Stimulated activated CD8-positive, alpha-beta memory T cell treated with anti-CD3 and anti-CD28 coated beads, Interleukin-15, amount 100 ng/mL, for 24 hours (primary cell): ENCODE measurements at places on chromosomes 6 and 20.

- no peak for DNase-seq
Observed at GRCh38 chr6:13754644-13755043, 43.0 kb upstream of the RANBP9 start.

DNA sequence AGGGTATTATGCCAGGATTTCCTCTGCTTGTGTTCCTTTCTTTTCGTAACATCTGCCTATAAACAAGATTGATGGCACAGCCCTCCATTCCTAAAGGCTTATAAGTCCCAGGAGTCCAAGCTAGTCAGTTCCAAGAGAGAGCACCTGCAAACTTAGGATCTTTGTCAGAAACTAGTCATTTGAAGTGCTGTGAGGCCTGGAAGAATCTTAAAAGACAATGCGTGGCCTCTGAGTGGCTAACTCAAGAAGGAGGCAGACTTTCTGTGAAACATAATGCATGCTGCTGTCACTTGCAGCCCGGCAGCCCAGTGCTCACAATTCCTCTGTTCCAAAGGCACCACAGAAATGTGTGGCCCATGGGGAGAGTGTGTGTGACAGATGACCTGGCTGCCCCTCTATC, 135.0 kb upstream of the SUPT3H start:
- no peak for DNase-seq

GRCh38 chr20:19725814-19726525, 32.1 kb upstream of the RIN2 start:
- no peak for DNase-seq

DNA sequence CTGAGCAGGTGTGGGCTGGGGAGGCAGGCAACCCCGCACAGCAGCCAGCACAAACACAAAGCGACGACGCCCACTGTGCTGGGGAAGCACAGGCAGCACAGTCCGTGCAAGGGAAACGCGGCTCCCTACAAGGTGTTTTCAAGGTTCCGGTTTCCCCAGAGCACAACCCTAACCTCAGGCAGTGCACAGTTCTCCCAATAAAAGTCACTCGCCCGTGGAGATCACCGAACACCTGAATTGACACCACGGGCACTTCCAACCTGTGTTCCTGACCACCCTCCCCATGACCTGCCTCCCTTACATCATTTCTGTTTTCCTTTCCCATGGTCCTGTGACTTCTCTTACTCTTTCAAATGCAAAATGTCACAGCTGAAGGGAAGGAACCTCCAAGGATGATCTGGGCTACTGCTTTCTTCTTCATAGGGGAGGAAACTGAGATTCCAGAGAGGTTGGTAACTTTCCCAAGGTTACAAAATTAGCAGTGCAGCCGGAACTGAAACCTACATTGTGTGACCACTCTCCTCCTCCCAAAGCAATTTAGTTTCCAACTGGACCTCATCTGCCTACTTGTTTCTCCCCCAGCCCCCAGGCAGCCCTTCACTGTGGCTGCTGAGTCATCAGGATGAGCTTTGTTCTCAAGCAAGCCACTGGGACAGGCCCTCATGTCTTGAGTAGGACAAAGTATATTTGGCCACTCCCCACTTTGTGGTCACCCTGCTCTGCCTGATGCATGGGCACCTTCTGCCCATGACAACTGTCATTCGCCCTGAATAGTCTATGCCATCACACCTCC, 125.3 kb downstream of the ATXN1 start:
- DNase-seq: no peak

GRCh38 chr6:72218125-72218524, 331.8 kb downstream of the RIMS1 start:
- DNase-seq: no peak

GRCh38 chr6:139064981-139065665, 36.6 kb downstream of the ABRACL start:
- no peak for DNase-seq

GRCh38 chr6:105359419-105360370, 43.2 kb downstream of the PREP start:
- no peak for DNase-seq

DNA sequence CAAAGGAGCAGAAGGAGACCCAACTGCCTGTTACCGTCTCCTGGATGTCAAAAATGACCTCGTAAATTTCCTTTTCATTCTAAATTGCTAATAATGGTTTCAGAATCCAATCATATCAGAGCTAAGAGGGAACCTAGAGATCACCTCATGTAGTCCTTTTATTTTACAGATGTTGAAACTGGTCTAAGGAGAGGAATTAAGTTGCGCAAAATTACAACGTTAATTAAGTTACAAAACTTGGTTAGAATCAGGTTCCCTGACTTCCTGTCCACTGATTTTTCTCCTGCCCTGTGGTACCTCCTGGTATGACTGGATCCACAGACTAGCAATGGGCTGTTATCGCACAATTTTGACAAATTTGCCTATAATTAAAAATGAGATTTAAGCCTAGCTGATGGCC, 9.0 kb upstream of the STK38 start:
- no peak for DNase-seq

- DNase-seq: no peak
Observed at GRCh38 chr6:100179576-100179975, 185.6 kb upstream of the MCHR2 start.

DNA sequence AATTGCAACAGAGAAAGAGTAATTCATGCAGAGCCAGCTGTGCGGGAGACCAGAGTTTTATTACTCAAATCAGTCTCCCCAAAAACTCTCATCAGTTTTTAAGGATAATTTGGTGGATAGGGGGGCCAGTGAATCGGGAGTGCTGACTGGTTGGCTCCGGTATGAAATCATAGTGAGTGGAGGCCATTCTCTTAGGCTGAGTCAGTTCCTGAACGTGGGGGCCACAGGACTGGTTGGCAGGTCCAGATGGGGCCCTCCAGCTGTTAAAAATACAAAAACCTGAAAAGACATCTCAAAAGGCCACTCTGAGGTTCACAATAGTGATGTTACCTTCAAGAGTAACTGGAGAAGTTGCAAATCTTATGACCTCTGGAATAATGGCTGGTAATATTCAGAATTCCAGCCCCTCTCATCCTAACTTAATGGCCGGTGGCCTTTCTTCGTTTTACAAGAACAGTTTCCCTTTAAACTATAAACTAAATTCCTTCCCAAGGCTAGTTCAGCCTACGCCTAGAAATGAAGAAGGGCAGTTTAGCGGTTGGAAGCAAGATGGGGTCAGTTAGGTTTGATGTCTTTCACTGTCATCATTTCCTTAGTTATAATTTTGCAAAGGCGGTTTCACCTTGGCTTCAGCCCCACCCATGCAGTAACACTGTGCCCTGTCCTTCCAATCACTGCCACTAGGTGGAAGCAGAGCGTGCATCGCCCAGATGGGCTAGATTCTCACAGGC, 6.8 kb upstream of the MICA start:
- peak; percentile 73 for DNase-seq

GRCh38 chr20:41175201-41175651, 37.9 kb downstream of the PLCG1 start:
- no peak for DNase-seq

DNA sequence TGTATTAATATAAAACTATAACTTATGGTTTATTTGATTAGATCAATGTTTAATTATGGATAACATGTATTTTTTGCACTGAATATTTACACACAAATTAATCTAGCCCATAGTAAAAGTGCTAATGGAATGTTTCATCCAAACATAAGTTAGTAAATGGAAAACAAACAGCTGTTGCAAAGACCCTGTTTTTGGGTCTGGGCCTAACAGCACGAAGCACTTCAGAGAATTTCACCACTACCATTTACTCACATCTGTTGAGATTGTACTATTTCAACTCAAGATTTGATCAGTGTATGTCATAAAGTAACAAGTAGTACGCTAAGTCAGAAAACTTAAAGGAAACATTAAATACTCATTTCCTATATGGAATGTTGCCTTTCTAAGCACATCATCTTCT, 359.6 kb downstream of the LAMA2 start:
- DNase-seq: no peak

DNA sequence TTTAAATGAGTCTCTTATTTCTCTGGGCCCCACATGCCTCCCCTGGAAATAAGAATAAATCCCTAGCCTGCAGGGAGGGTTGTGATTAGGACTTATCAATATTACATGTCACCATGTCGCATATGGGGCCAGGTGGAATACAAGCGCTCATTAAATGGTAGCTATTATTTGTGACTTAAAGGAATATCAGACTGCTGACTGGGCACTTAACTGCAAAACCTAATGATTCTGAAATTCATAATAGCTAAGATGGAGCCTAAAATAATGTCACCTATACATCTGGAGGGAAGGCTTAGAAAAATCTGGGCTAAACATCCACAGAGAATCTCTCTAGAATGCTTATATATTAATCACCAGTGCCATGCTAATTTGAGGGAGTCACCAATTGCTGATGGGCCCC, 106.5 kb downstream of the LRFN2 start:
- no peak for DNase-seq

GRCh38 chr20:44598423-44599305, 16.3 kb downstream of the PKIG start:
- no peak for DNase-seq

- no peak for DNase-seq
Observed at GRCh38 chr20:25497586-25498279, 87.6 kb downstream of the NINL start.

GRCh38 chr6:42367353-42368011, 84.2 kb downstream of the TRERF1 start:
- no peak for DNase-seq

GRCh38 chr6:96542702-96543101, 20.2 kb upstream of the FHL5 start:
- no peak for DNase-seq

DNA sequence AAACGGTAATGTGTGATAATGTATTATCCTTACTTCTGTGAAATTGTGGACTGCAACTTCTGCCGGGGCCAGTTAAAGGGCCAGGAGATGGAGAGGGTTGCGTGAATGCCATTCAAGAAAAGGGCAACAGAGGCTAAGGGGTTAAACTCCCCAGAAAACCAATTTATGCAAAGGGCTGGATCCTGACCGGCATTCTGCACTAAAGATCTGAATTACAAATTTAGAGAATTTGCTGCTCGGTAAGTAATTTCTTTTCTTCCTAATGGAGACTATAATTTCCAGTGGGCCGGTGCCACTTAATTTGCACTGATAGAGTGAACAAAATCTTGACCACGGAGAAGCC, 130.1 kb downstream of the BCAS1 start:
- DNase-seq: no peak

DNA sequence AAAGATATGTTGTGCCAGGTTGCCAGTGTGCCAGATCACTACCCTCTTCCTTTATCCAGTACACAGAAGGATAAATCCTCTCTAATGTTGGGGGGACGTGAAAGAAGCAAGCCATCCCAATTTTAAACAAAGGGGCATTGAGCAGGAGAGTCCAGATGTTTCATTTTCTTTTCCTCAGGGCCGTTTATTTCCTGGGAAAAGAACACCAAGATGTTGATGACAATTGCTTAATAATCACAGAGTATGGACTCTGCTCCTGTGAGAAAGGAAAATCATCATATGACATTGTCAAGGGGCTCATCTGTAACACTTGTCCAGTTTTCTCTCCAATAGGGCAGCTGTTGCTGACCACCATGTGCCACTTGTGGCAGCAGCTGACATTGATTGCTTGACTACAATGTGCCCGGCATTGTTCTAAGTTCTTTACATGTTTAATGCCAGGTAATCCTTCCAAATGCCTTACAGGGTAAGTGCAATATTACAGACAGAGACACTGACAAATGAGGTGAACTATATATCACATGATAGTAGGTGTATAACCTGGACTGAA, 161.4 kb downstream of the CD109 start:
- no peak for DNase-seq

DNA sequence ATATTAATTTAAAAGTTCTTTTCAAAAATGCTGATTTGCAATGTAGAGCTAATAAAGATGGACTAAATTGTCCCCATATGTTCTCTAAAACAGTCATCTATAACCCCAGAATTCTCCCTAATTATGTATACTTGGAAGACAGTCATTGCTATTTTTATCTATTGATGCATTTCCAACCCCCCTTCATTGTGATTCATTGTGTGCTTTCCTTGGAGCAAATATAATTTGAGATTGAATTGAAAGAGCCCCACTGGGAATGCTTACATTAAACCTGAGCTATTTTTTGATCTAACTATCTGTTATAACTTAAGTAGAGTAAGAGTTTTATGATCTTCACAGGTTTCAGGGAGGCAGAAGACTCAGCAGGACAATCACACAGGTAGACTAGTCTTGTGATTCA, 73.7 kb upstream of the PTCHD4 start:
- no peak for DNase-seq

DNA sequence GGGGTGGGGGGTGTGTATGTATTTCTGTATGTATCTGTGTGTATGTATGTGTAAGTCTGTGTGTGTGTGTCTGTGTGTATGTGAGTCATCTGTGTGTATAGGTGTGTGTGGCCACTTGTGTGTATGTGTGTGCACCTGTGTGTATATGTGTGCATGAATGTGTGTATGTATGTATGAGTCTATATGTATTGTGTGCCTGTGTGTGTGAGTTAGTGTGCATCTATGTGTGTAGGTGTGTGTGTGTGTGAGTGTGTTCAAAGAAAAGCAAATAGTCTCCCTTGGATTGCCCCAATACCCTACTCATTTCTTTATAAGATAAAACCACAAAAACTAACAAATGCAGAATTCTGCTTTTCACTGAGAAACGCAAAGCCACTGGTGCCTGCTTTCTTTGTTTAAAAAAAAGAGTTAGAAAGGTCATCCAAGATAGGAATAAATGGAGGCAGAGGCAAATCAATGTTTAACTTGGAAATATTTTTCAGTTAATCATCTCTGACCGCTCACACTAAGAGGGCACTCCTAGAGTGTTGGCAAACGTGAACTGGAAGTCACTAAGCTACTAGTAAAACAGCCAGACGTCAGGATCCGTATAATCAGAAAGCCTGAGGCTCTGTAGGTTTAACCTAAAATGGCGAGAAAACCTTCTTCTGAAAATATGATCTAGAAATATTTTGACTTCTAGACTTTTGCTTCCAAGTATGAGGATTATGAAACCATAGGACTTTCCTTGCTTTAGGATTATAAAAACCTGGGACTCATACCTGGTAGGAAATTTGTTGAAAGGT, 37.4 kb upstream of the JAG1 start:
- DNase-seq: no peak

- no peak for DNase-seq
Observed at GRCh38 chr6:156517088-156517487, 260.1 kb upstream of the ARID1B start.

- DNase-seq: no peak
Observed at GRCh38 chr20:15619816-15620215, 953.4 kb downstream of the KIF16B start.

- DNase-seq: no peak
Observed at GRCh38 chr6:81940451-81940985, 188.0 kb upstream of the TENT5A start.

GRCh38 chr6:164063346-164063745, 648.8 kb downstream of the QKI start:
- DNase-seq: no peak

GRCh38 chr6:113381959-113382358, 475.2 kb upstream of the MARCKS start:
- DNase-seq: no peak

- no peak for DNase-seq
Observed at GRCh38 chr6:108365478-108365877, 70.6 kb downstream of the AFG1L start.

DNA sequence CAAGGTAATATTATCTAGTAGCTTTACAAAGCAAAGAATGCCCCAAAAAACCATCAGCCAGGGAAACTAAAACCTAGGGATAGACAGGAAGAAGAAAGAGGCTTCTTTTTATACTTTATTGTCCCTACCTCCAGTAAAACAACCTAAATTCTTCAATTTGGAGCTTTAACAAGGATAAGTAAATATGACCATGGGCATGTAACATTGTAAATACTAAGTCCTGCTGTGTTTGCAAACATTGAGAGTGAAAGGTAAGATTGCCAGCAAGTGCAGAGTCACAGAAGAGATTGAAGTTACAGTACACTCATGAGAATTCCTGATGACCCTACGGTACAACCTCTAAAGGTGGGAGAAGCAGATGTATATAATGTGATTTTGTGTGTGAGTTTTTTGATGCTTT, 117.2 kb downstream of the FOXO3 start:
- no peak for DNase-seq
